ENCODE measurements at places on chromosomes 1 and 21.

GRCh38 chr1:174982971-174983689 is 16.6 kb upstream of the CACYBP start:
- DNase-seq, result peak; percentile 17

- DNase-seq, result peak; percentile 50
Observed at GRCh38 chr1:150881331-150882070, 5.1 kb upstream of the ARNT start.

DNA sequence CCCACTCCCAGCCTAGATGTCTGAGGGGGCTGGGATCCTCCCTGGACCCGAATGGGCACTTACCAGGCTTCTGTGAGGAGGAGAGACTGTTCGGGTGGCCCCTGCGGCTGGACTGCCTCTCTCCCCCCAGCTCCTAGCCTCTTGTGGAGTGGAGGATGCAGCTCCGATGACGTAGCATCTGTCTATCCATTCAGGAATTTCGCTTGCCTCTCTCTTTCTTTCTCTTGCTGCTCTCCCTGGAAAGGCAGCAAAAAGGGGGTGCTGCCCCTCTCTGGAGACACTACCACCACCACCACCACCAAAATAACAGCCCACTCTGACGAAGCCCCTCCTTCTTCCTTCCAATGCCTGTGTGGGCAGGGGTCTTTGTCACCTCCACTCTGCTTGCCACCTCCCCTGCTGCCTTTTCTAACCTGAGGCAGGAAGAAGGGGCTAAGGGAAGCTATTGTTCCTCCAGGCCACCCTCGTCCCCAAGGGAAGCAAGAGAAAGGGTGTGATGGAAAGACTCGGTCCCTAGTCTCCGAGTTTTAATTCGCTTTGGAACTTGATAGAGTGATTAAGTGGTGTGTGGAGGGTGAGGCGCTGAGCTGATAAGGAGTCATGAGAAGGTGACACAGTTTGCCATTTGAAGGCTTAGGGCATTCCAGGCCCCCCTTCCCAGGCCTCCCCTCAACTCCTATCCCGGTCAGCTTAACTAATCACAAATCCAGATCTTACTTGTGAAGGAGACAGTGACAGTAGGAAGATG is 60.5 kb downstream of the RHBG start:
- DNase-seq, result no peak

GRCh38 chr1:81978945-81979344 is 178.2 kb downstream of the ADGRL2 start:
- DNase-seq, result no peak

DNA sequence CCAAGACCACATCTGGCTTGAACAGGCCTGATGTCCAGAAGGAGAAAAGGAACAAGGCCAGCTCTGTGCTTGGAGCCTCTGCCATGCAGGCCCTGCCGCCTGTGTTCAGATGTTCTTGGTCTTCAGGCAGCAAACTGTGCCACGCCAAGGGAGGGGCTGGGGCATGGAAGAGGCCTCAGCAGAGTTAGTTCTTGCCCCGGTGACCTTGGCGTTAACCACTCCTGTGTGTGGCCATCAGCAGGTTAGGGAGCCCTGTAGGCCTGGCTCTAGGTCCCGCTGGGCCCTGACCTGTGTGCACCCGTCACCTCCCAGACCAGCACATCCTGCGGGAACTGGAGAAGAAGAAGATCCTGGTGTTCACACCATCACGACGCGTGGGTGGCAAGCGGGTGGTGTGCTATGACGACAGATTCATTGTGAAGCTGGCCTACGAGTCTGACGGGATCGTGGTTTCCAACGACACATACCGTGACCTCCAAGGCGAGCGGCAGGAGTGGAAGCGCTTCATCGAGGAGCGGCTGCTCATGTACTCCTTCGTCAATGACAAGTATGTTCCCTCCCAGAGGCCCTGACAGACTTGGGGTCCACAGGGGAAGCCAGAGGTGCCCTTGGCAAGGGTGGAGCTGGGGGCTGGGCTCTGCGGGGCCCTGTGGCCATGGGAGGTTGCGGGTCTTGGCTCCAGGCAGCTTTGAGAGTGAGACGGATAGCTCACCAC is 7.1 kb downstream of the ZC3H12A start:
- no peak for DNase-seq

DNA sequence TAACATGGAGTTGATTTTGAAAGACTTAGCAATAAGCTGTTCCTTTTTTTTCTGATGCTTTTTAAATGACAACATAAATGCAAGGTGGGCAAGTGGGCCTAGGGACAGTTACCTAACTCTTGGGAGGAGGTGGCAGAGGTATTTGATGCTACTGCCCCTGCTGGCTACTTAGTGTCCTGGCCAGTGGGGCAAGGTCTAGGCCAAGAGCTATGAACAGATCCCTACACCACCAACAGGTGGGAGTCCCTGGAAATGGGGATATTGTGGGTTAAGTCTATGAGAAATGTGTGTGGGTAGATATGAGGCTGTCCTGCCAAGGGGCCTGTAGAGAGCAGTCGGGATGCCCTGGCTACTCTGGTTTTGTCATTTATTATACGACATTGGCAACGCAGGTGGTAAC is 31.3 kb upstream of the B3GALT5 start:
- no peak for DNase-seq

- no peak for DNase-seq
Observed at GRCh38 chr1:88998716-88999115, 6.3 kb upstream of the KYAT3 start.

GRCh38 chr1:207951652-207952051 is 40.7 kb upstream of the CD34 start:
- no peak for DNase-seq

GRCh38 chr21:32347351-32347750 is 45.5 kb downstream of the URB1 start:
- no peak for DNase-seq

DNA sequence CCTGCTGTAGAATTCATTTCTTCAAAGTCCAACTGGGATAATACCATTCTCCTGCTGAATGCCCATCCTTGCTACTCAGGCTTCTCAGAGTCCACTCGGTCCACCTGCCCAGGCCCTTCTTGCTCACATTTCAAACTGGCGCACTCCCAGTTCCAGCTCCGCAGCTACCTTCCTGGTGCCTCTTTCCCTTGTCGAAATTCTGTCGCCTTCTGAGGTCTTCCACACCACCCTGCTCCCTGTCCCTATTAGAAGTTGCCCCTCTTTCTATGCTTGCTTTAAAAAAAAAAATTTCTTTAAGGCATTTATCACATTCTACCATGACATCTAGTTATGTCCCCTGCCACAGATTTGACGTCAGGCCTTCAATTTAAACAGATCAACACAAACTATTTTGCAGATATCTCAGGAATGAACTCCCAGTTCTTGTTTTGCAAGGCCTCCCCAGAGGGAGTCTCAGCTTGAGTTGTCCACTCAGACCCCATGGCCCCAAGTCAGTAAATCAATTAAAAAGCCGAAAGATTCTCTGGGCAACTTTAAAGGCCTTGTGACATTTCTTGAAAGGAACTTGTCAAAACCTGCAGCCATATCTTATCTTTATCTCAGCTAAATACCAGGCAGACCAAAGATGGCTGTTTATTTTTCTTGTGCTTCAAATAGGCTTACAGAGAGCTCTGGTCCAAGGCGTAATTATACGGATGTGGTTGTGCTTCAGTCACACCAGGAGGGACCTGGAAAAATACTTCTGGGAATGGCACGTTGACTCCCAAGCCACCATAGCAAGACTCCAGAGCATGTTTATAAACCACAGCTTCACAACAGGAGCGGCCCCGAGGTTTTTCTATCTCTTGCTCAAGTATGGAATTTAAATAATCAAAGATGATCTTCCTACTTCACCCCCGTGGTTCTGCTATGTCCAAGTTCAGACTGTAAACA is 2.2 kb downstream of the FAM89A start:
- DNase-seq, result no peak

GRCh38 chr1:15176898-15177665 is 23.5 kb downstream of the TMEM51 start:
- no peak for DNase-seq

- peak; percentile 8 for DNase-seq
Observed at GRCh38 chr1:50735443-50735842, 224.6 kb downstream of the FAF1 start.

GRCh38 chr1:12005488-12006166 is 13.7 kb upstream of the MIIP start:
- DNase-seq, result no peak
